NCI-H2171 treated with DMSO at 0.1 percent for 48 hours (cell line): ENCODE measurements at places on chromosomes 16 and 17.
A peak's percentile ranks its signal among the peaks of the same experiment; 100 is the strongest.

DNA sequence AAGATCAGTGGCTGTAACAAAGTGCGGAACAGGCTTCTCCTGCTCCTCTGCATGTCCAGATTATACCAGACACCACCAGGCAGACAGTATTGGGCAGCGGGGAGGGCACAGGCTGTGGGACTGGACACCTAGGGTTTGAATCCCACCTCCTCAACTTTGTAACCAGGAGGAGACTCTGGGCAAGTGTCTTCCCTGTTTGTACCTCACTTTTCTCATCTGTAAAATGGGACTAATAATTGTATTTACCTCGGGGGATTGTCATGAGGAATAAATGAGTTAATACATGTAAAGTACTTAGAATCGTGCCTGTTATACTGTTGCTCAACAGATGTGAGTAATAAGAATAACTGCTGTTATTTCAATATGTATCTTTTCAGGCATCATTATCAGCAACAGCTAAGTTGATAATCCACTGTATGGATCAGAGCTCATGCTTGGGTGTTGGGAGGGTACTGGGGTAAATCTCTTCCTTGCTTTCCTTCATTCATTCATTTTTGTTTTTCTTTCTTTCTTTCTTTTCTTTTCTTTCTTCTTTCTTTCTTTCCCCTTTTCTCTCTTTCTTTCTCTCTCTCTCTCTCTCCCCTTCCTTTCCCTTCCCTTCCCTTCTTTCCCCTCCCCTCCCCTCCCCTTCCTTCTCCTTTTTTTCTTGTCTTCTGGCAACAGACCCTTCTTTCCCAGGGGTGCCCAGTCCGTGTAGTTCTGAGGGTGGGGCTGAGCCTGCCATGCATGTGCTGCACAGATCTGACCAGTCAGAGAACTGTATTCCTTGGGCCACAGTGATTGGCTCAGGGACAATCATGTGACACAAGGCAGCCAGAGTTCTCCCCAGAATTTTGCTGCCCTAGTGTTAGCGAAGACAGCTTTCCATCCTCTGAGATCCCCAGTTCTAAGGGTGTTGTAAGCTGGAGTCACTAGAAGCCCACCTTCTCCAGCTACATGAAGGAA, 25.3 kb upstream of the BRD7 start:
- DNase-seq = no peak

DNA sequence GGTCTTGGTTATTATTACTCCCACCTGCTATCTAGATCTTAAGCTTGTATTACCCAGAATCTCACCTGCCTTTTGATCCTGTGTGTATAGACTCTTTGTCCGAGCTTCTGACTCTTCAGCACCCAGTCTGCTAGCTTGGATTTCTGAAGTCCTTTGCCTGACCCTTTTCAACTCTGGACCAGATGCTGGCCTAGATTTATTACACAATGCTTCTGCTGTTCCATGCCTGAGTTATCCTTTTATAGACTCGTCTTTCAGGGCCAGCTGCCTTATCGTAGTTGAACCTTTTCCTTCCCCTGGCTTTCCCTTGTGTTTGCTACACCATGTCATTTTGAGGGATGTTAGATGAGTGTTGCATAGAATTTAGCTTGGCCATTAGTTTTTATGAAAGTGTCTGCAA, 32.6 kb downstream of the RHOT1 start:
- DNase-seq = peak; percentile 18

- no peak for DNase-seq
Observed at GRCh38 chr17:53527473-53527872, 295.3 kb upstream of the KIF2B start.

- DNase-seq = no peak
Observed at GRCh38 chr17:82878527-82878926, 38.7 kb upstream of the ZNF750 start.

DNA sequence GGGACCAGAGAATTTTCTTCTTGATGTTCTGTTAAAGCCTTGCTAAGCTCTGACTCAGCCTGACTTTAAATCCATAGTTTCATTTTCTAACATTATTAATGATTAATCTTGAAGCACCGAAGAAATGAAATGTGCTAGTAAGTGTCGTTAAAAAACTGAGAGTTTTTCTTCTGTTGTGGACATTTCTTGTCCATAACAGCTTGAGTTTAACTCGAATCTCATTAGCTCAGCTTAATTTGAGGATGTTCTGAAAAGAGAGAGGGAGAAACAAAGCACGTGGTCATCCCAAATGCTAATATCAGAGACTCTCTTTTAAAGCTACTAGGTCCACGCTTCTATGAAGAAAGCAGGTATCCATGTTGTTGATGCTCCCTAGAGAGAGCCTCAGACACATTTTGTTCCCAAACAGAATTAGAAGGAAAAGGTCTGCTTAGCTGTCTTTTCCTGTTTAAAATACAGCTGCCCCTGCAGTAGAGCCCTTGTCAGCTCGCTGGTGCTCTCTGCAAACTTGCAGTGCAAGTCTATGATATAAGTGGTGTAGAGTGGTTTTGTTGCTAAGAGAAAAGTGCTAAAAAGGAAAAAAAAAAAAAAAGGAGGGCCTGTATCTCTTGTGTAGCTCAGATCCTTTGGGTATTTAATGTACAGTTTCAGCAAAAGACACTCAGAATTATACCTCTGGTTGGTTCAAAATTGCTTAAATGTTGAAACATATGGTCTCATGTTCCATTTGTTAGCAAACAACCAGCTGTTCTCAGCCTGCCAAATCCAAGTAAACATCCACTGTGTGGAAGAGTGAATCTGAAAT, 191.1 kb upstream of the TBX2 start:
- DNase-seq = peak; percentile 83

DNA sequence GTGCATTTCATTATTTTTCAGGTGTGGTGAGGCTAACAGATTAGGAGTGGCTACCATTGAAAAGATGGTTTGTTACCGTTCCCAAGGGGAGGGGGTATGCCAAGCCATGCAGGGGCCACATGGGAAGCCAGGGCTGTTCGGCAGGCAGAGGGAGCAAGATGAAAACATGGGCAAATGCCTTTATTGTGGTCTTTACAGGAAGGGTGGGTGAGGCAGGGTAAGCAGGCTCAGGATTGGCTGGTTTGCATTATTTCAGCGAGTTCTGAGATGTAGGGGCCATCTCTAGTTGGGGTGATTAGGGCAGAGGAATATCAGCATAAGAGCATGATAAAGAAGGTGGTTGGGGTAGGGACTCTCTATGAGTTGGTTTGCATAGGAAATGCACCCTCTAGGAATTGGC, 117.6 kb downstream of the CCT6B start:
- no peak for DNase-seq

- DNase-seq = no peak
Observed at GRCh38 chr17:40224718-40225550, 5.8 kb downstream of the WIPF2 start.

DNA sequence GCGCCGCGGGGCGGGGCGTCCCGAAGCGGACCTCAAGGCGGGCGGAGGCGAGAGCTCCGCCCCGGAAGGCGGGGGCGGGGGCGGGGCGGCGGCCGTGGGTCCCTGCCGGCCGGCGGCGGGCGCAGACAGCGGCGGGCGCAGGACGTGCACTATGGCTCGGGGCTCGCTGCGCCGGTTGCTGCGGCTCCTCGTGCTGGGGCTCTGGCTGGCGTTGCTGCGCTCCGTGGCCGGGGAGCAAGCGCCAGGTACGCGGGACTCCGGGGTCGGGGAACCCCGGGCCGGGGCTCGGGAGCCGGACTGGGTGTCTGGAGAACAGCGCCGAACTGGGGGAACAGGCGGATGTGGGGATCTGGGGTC, at the start of gene TNFRSF12A:
Gene TNFRSF12A, plus strand, starts transcription at position 122 of the 357 bp plus-strand sequence. Its CDS starts 30 bp downstream, at position 152.
- DNase-seq = peak; percentile 64

DNA sequence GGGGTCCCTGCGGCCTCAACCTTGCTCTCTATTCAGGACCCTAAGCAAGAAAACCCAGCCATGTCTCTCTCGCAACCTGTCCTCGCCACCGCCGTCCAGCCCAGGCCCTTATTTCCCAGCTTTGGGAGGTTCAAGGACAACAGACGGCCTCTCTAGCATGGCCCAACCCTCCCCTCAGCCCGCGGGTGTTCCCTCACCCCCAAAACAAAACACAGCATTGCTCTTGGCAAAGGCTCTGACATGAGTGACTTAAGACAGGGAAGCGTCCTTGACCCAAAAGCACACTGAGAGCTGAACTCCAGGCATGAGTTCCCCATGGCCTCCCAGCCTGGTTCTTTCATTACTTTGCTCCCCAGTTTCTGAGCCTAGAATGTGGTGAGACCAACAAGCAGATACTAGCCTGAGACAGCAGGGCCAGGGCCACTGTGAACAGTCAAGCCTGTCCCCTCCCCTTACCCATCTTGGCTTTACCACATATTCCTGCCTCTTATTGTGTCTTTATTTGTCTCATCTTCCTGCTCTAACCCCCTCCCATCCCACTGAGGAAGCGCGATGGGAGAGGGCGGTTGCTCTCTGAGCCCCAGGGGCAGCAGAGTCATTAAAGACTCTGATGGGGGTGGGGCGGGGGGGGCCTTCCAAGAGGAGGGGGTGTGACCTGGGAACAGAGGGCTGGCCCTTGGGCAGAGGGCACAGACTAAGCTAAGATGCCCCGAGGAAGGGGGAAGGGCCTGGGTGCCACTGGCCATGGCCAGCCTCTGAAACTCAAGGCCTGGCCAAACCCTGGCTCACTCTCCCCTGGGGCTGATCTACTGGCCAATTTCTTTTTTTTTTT, 11.8 kb downstream of the SREBF1 start:
- DNase-seq = no peak

- DNase-seq = no peak
Observed at GRCh38 chr17:44556166-44556831, 985 bp upstream of the FZD2 start.

DNA sequence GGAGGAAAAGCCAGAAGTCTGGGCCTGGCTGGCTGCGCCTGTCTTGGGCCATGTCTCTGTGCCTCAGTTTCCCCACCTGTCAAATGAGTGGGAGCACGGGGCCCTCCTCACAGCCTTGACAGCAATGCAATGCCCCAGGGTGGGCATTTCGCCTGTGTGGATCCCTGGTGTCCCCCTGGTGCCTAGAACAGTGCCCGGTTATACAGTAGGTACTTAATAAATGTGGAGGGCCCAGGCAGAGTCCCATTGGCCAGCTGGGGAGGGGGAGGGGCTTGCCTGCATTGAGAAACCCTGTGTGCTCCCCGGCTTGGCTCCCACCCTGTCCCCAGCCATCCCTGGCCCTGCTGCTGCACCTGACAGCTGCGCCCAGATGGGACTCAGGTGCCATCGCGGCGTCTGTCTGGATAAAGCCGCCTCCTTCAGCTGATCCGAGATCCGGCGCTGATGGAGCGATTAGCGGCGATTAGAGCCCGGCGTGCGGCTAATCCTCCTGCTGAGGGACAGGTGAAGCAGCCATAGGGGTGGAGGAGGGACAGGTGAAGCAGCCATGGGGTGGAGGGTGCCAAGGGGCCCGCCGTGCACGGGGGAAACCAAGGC, 12.4 kb downstream of the ZFPM1 start:
- DNase-seq = peak; percentile 76

GRCh38 chr17:45841186-45841585, 3.5 kb upstream of the SPPL2C start:
- no peak for DNase-seq

- DNase-seq = no peak
Observed at GRCh38 chr16:47590472-47590871, 129.3 kb downstream of the PHKB start.

DNA sequence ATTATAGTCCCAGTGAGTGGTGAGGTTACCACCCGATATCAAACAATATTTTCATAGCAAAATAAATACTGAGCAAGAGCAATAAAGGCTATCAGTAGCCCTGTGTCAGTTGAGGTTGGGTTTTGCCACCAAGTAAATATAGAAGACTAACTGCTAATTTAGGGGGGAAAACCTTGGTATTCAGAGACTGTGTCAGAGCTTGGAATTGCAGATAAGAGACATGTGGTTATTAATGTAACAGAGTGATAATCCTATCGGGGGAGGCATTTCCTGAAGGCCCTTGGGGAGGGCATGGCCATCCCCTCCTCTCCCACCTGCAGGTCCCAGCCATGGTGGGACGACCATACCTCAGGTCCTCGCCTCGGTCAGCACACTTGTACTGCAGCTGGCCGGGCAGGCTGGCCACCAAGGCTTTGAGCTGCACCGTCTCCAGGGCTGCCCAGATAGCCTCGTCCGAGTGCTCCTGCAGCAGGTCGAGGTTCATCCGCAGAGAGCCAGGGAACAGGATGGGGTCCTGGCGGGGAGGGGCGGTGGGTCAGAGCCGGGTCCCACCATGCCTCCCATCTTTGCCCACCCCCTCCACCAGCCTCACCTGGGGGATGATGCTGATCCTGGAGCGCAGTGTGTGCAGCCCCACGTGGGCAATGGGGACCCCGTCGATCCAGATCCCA, 68.9 kb downstream of the ABCC6 start:
- DNase-seq = no peak

DNA sequence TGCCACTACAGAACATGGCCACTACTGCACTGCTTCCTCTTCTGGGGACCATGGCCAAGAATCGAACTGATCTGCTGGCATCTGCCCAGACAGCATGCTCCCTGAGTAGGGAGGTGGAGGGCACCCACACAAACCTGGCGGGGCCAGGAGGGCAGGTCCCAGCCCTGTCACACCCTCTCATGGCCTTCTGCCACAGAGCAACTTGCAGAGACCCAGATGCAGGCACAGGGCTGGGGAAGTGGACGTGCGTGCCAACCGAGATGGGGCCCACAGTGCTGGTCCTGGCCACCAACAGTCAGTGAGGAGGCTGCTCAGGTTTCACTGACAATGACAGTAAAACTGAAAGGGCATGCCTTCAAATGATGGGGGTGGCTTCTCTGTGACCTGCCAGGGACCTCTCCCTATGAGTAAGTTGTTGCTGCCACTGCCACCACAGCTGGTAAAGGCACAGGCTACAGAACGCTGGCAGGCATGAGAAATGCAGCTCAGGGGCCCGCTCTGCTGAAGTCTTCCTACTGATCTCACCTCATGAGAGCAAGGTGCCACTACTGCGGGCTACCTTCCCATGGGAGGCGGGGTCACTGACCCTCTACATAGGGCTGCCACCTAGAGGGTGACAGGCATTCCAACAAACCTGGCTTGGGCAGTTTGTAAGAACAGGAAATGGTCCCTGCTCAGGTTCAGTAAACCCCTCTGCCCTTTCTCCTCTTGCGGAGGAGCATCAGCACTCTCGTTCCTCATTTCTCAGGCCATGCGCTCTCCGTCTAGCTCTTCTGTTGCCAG, 15.5 kb downstream of the HIC1 start:
- no peak for DNase-seq

GRCh38 chr16:83040174-83040573, 413.4 kb downstream of the CDH13 start:
- DNase-seq = no peak
